ENCODE measurements at places on chromosomes 6 and 20.

DNA sequence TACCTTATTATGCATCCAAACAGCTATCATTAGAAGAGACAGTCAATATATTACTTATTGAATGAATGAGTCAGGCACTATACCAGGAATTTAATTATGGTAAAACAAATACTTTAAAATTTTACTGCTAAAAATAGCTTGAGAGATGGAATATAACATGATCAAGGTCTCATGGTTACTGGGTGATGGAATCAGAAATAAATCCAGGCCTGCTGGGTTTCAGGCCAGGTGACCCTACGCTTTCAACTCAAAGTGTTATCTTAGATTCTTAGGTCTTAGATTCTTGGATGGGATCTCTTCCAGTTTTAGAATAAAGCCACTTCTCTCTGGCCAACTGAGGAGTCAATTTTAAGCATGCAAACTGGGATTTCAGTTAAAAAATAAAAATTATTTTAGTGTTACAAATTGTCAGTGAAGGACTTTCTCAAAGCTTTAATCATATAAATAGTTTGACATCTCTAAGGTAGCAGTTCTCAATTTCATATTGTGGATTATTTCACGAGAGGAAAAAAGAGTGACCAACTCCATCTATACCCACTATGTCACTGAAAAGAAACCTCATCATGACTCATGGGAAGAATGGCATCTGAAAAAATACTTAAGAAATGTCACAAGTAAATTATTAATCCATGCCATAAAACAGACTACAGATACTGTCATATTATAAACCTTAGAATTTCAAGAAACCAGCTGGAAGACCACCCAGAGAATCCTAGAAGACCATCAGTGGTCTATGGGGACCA lies 283.4 kb upstream of the RUNX2 start:
- no peak for DNase-seq

DNA sequence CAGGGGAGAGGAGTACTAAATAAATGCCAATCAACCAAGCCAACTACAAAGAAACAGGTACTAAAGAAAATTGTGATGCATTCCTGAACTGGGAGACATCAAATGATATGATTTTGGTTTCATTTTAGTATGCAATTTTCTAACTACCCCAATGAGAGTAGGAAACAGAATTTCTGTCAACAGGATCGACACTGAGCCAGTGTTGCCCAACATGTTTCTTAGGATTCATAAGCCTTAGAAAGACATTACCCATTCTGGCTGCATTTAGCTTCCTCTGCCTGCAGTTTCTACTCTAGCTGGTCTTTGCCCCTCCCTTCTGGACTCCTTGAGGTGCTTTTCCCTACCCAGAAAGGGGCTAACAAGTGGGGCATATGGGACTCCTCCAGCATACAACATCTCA lies 49.8 kb downstream of the KCTD20 start:
- DNase-seq: no peak

DNA sequence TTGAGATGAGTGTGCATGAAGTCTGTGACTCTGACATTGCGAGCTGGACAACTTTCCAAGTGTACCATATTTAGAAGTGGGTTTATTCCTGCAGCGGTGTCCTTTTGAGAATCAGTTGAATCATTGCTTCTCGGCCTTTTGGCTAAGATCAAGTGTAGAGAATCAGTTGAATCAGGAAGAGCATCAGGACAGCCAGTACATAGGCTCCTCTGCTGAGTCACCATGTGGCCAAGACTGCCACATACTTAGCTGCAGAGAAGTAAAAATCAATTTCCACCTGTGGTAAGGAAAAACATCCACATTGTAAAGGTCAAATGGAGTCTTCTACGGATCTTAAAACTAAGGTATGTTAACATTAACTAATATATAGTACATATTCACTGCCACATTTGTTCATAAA lies 428.4 kb upstream of the MARCKS start:
- no peak for DNase-seq

DNA sequence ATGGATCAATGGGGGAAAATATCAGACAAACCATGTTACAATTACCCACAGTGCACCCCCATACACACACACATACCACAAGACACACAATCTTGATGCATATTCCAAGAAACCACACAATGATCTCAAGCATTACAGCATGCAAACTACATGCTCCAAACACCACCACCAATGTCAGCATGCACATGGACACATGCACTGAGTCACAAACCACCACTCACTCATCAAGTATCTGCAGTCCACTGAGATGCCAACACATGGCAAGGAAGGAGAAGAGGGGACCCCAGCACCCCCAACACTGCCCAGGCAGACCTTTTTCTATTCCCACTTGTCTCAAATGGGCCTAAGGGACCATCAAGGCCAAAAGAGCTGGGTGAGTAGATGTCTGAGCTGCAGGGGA lies 91.6 kb downstream of the PREX1 start:
- DNase-seq: no peak

- DNase-seq: no peak
Measured at GRCh38 chr6:106609699-106610098, 19.6 kb downstream of the RTN4IP1 start.

- DNase-seq: no peak
Measured at GRCh38 chr6:117740605-117741004, 65.3 kb downstream of the NUS1 start.

DNA sequence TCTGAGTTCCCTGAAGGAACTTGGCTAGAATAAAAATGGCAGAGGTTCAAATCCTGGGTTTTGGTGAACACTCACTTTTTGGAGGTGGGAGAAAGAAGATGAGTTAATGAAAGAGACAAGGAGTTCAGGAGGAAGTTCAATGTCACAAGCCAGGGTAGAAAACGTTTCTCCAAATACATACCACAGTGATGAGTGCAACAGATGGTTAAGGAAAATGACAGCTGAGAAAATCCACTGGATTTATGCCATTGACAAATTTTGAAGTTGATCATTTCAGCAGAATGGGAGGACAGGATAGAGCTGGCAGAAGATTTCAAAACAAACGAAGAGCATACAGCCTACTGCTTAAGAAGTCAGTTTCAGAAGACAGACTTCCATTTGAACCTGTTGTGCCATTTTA lies 122.7 kb downstream of the GFRAL start:
- DNase-seq: no peak

GRCh38 chr20:41005361-41005729 lies 23.3 kb upstream of the TOP1 start:
- DNase-seq: no peak

Measured in stimulated activated CD4-positive, alpha-beta T cell treated with anti-CD3 and anti-CD28 coated beads, Interleukin-12 subunit alpha, Interleukin-12 subunit beta, amount 100 ng/mL, for 48 hours (primary cell).